GM23338 (cell line): ENCODE measurements at places on chromosomes 16 and 17.

DNA sequence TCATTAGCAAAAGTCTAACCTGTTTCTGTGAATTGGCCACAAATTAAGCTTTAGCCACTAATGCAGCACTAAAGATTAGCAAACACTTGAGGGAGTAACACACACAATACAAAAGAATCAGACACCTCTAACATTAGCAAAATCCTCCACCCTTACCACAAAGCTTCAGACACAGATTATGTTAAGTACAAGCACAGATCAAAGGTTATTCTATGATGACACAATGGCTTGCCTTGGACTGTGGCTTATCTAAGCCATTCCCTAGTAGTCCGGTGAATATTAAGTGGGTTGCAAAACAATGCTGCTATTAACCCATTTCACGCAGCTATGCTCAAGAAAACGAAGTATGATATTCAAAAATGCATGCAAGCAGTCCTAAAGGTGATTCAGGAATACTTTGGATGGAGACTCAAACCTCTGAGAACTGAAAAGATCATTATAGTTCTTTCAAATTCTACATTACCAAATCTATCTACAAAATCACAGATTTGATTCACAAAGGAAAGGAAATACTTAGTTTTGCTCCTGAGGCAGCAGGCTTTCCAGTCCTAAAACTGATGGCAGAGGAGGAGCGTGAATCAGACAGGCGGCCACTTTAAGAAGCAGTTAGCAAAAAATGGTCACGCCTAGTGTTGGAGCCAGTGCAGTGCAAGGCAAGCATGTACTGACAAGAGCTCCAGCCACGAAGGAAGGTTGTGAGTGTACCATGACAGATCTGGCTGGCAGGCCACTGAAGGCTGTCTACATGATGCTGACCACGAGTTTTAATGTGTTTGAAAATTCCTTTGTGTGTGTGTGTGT lies 67.2 kb downstream of the PARN start:
- DNase-seq, result peak; percentile 15

- no peak for DNase-seq
These were observed 37.8 kb downstream of the GOSR1 start for GRCh38 chr17:30514895-30515596.

DNA sequence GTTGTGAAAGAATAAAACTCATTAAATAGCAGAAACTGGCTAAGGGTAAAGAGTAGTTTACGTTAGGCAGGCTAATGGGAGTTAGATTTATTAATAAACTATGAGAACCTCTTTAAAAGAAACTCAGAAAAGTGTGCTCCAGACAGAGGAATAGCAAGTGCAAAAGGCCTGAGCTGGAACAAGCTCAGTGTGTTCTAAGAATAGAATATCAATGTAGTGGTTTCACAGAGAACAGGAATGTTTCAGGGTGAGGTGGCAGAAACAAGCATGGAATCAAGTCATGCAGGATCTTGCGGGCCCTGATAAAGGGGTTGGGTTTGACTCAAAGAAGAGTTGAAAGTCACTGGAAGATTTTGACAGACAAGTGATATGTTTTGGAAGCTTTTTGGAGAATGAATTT lies 164.0 kb upstream of the HS3ST3A1 start:
- DNase-seq, result no peak

GRCh38 chr17:74087002-74087585 lies 116.4 kb upstream of the RPL38 start:
- DNase-seq, result no peak

DNA sequence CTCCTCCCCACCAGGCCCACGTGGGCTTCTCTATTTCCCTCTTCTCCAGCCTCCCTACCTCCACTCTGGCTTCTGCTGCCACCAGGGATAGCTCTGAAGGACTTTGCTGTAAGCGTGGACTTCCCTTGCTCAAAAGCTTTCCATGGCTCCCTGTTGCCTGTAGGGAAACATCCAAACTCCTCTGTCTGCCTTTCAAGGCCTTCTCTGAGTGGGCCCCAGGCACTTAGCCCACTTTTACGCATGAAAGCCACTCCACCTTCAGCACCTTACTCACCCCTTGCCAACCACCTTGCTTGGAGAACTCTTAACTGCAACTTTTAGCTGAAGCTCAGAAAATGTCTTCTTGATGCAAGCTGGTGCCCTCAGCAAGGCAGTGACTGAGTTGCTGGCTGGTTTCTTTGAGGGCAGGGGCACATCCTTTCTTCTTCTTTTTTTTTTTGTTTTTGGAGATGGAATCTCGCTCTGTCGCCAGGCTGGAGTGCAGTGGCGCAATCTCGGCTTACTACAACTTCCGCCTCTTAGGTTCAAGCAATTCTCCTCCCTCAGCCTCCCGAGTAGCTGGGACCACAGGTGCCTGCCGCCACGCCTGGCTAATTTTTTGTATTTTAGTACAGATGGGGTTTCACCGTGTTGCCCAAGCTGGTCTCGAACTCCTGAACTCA lies 52.0 kb upstream of the DLX4 start:
- no peak for DNase-seq

DNA sequence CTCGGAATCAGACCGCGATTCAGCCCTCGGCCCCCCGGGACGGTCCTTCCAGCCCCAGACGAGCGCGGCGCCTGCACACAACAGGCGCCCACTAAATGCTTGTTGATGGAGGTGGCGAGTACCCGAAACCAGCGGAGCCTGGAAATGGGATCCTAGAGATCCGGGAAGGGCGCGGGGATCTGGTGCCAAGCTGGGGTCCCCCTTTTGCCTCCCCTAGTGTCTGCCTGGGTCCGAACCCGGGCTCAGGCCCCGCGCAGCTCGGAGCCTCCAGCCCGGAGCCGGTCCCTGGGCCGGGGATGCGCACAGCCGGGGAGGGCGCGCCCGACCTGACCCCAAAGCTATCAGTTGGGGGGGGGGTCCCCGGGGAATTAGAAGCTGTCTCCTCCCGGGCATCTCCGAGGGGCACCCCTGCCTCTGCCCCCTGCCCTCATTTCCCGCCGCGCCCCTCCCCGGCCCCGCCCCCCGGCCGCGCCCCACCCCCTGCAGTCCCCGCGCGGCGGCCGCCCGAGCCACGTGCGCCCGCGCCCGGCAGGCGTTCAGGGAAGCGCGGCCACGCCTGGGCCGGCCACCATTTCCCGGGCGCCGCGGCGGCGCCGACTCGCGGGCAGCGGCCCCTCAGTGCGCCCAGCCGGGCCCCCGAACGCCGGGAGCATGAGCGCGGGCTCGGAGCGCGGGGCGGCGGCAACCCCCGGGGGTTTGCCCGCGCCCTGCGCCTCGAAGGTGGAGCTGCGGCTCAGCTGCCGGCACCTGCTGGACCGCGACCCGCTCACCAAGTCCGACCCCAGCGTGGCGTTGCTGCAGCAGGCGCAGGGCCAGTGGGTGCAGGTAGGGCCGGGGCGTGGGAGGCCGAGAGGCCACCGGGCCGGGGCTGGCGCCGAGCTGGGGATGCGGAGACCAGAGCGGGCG lies at the start of gene CPNE7:
TSS of gene CPNE7 (plus strand) at position 512 of the 906 bp plus-strand sequence. CDS start at position 652, 140 bp downstream.
- DNase-seq, result peak; percentile 49

GRCh38 chr17:40961591-40961990 lies 5.2 kb downstream of the KRT39 start:
- DNase-seq, result no peak

DNA sequence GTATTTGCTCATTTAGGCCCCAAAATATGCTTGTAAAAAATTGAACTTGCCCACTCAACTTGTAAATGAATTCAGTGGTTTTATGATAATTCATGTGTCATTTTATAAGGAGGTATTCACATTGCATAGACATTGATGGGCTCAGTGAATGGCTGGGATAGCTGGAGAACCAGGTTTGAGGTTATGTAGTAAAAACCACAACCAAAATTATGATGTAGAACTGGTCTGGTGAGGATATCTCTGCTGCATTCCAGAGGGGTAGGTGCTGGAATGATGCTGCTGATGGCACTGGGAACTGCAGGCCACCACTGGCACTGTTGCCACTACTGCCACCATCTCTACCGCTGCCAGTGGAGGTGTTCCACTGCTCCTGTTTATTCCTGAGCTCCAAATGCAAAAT lies 21.5 kb upstream of the RABEP1 start:
- DNase-seq, result no peak

DNA sequence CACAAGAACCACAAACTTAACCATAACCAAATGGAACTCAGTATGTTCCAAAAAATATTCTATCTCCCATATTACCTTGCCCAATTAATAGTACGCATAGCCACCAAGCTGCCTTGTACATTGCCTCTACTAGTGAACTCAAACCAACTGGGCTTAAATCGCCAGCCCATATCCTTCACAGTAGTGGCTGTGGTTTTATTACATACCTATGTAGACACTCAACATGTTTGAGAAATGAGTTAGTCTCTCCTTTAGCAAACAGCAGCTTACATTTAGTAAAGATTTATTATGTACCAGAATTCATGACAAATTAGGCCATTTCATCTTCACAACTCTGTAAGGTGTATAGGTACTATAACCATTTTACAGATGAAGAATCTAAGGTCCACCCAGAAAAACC lies 41.4 kb downstream of the GRB2 start:
- no peak for DNase-seq

DNA sequence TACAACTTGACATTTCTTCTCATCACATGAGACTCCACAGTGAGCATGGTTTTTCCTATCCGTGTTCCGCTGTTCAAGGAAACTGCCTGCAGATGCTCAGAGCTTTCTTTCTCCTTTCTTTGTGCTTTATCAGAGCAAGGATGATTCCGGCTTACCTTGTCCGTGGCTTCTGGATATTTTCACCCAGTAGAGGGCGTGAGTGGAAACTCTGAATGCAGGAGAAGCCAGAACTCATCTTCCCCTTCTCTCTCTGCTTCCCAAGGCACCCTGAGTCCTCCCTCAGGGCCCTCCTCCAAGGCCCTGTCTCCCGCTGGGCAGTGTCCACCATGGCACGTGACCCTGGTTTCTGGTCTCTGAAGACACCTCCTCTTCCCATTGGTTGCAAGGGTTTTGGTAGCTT lies 721.1 kb upstream of the RBFOX1 start:
- DNase-seq, result peak; percentile 53

GRCh38 chr17:74893936-74894671 lies 671 bp upstream of the FADS6 start:
- DNase-seq, result no peak

- DNase-seq, result no peak
These were observed 127.9 kb downstream of the NPIPB5 start for GRCh38 chr16:22638393-22639206.

DNA sequence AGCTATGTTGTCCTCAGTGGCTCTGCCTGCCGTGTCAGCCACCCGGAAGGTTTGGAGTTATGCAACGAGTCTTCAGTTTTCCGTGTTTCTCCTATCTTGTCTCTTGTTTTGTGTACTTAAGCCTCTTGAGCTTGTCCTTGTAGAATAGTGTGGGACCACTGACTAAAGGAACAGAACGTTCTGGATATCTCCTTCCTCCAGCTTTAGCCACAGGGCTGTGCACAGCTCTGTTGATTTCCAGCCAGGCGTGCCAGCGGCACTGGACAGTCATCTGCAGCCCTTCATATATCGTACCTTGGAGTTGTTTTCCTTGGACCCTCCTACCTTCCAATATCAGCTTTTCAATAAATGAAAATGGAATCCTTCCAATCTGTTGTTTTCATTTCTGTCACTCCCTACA lies 39.8 kb downstream of the TMEM11 start:
- no peak for DNase-seq

DNA sequence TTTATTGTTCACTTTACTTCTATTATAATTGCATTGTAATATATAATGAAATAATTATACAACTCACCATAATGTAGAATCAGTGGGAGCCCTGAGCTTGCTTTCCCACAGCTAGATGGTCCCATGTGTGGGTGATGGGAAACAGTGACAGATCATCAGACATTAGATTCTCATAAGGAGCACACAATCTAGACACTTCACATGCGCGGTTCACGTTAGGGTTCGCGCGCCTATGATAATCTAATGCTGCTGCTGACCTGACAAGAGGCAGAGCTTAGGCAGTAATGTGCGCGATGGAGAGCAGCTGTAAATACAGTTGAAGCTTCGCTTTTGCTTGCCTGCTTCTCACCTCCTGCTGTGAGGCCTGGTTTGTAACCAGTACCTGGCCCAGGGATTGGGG lies 40.2 kb downstream of the BCAS3 start:
- DNase-seq, result no peak

- DNase-seq, result no peak
These were observed 5.6 kb downstream of the NOG start for GRCh38 chr17:56599088-56599487.

GRCh38 chr16:87954361-87954760 lies 3.1 kb downstream of the BANP start:
- DNase-seq, result no peak

- peak; percentile 81 for DNase-seq
These were observed 348.3 kb downstream of the CPPED1 start for GRCh38 chr16:12455287-12455798.

- DNase-seq, result peak; percentile 60
These were observed 400.2 kb downstream of the SEC14L1 start for GRCh38 chr17:77540975-77541374.

- DNase-seq, result peak; percentile 96
These were observed 65.8 kb downstream of the KPNA2 start for GRCh38 chr17:68101075-68101986.

DNA sequence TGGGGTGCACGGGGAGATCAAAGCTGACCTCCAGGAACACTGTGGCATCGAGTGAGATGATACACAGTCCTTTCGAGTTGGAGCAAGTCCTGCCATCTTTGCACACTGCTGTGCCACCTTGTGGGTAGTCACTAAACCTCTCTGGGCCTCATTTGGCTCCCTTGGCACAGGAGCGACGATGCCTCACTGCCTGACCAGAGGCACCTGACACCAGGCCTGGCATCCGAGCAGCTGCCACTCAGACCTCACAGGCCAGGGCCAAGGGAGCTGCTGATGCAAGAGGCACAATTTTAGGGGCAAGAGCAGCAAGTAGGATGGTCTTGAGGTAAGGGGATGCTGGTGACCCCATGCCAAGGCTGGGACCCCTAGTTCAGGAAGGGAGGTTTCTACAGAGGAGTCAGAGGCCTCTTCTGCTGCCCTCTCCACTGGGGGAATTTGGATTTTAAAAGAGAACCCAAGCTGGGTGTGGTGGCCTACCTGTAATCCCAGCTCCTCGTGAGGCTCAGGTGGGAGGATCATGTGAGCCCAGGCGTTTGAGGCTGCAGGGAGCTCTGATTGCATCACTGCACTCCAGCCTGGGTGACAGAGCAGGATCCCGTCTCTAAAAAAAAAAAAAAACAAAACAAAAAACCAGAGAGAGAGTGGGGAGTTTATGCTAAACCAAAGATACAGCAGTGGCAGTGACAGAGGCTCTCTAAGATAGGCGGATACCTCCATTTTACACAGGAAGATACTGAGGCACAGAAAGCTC lies 6.7 kb upstream of the ADGRG1 start:
- DNase-seq, result no peak

GRCh38 chr17:5584383-5585286 lies at the start of gene NLRP1:
NLRP1 (minus strand) TSS chr17:5584509; CDS start chr17:5583957, 552 bp downstream.
- DNase-seq, result peak; percentile 23

- DNase-seq, result no peak
These were observed 15.0 kb upstream of the ADORA2B start for GRCh38 chr17:15929941-15930340.
